ENCODE measurements at places on chromosomes 2 and 18. TPM values are rescaled to one million over a fixed set of nuclear protein-coding genes. Genes with fewer than 3 reads are reported as not detected.

- no peak for DNase-seq
These were observed 23.7 kb upstream of the PTPN4 start for GRCh38 chr2:119736021-119736420.

DNA sequence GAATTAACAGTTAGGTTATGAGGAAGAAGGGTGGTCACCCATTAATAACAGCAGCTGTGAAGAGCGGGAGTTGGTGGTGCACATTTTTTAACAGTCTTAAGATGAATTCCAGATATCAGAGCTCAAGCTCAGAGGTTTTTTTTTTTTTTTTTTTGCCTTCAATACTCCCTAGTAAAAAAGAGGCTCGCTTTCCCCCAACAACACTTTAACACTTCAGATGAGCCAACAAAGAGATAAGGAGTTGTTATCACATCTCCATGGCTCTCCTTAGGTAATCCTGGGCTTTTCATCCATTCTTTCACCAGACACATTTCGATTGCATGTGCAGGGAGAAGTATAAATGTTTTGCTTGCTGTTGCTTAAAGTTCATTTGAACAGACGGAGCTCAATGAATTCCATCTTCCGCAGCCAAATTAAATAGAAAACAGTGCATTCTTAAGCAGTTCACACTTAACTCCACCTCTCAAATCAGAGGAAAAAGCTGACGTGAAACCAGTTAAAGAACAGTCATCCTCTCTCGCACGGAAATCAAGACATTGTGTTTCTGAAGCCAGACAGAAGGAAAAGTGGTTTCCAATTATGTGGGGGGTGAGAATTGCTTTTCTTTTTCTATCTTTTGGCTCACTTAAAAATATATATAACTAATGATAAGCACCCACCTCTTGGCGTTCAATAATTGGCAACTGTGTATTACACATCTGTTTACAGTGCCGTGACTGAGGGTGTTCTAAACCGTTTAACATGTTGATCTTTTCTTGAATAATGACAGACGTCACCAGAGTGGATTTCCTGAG is 118.2 kb downstream of the ZNF521 start:
- no peak for DNase-seq

DNA sequence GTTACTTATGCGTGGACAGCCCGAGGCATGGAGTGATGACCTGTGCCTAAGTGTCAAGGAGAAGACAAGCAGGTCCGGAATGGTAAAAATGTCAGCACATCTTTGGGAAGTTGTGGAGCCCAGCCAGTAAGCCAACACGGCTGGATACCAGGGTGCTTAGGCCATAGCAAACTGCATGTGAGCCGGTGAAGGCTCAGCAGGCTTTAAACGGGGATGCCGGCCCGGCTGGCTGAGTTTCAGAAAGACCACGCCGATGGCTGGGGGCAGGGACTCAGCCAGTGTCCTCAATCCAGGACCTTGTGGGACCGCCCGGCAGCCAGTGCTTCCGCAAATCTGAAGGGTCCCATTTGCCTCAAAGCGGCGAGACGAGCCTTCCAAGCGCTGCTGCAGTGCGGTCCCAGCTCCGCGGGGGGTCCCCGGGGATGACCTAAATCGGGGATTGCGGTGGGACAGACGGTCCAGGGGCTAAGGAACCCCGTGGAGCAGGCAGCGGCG is 946 bp upstream of the AGAP1 start:
- DNase-seq, result peak; percentile 57

DNA sequence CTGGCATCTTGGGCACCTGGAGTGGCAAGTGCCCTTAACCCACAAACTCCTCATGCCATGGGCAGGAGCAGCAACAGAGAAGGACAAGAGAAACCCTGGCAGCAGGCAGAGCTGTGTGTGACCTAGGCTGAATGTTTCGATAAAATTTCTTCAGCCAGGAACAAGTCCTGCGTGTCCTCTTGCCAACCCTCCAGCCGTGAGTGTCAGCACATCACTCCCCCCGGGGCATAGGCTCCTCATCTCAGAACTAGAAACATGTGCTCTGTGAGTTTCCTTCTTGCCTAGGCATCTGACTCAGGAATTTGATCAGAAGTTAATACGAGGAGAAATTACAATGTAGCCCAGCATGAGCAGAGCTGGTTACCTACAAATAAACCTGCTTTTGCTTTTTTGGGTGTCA is 2.2 kb downstream of the ABCG8 start:
- no peak for DNase-seq

DNA sequence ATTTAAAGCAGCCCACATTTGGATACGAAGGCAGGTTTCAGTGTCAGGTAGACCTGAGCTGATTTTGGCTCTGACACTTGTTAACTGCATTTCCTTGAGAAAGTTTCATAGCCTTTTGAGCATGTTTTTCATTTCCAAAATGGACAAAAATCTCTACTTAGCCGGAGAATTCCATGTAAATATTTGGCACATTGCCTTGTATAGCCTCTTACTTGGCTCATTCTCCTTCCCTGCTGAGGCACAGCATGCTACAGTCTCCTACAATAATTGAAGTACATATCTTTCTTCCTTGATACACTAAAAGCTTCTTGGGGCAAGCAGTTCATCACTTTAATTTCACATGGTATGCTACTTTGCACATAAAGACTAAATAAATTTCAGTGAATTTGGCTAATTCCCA is 772.2 kb upstream of the CHAC2 start:
- no peak for DNase-seq

DNA sequence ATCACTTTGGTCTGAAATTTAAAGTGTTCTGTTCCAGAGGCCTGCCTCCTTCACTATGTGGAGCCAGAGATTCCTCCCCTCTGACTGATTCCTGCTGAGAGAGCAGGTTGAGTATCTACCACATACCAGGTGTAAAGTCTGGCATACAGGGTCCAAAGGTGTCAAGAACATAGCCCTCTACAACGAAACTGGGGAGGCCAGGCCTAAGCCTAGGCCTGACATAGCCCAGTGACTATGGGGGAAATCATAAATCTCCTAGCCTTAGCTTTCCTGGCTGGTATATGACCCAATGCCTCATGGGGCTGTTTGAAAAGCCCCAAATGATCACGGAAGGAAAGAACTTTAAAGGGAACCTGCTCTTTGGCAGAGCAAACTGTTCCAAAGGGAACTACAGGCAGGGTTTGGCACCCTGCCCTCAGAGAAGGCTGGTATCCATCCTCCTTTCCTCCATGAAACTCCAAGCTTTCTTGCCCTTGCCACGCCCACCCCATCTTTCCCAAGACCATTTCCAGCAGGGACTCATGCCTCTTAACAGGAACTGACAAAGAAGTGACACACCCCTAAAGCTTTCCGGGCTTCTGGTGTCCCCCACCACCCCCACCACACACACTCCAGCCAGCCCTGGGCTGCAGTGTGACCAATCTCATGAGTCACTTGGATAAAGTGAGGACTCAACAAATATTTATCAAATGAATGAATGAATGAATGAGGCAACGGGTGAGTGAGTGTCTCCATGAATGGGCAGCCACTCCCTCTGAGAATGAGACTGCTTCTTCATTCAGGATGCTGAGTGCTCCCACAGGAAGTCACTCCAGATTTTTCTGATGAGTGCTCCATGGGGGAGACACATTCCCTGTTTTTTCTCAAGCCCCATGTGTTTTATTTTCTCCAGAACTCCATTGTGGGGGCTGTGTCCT is 114.5 kb upstream of the STPG4 start:
- DNase-seq, result peak; percentile 71

The SGPP2 gene
- 31.3 TPM for total RNA-seq

GRCh38 chr2:101698014-101698843 is 722 bp downstream of the MAP4K4 start:
- peak; percentile 33 for DNase-seq

GRCh38 chr2:111186121-111186715 is 65.5 kb downstream of the BCL2L11 start:
- DNase-seq, result peak; percentile 50

DNA sequence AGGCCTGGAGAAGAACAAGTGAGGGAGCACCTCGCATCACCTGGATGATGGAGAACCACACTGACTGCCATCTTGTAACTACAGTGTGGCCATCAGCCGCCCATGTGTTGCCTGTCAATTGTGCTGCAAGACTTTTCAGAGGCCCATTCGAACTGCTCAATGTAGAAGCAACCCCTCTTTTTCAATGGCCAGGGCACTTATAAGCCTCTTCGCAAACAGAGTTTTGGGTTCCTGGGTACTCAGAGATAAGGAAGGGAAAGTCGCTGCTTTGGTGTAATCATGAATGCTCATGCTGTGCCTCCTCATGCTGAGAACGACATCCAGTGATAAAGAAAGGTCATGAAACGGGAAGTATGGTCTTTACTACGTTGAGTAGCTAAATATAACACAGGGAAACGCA is 143.9 kb upstream of the SLC39A10 start:
- no peak for DNase-seq

GRCh38 chr2:179447839-179448447 is 183.3 kb upstream of the SESTD1 start:
- no peak for DNase-seq

DNA sequence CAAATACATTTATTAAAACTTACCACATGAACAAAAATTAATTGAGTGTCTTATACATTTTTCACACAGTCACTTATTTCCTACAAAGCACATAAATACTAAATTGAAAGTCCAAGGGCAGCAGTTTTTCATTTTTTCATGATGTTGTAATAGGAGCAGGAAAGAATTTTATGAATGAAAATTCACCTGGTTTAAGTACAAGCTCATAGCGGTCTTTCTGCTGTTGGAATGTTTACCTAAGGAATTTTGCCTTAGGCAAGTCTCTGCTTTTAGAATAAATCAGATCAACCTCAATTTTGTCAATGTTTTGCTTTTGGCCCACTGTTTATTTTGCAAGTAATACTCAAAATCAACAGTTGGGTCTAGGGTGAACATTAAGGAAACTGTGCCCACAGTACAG is 40.0 kb downstream of the ETAA1 start:
- DNase-seq, result no peak

The XDH gene
- 75.4 TPM for total RNA-seq

DNA sequence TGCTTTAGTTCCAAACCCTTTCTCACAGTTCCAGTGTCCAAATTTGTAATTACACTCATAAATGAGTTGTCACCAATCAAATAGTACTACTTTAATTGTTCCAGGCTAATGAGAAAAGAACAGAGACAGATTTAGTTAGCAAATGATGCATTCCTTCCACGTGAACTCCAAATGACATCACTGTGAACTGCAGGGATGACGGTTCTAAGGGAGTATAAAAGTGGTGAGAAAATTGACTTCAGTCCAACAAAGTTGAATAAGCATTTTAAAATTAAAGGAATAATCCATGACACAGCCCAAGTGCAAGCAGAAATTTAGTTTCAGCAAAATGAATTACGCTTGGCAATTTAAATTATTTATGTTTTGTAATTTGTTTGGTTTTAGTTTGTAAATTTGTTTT is 102.0 kb upstream of the LRATD1 start:
- no peak for DNase-seq

The POTEJ gene
- not detected for total RNA-seq

The UGT1A10 gene
- total RNA-seq, result 43.9 TPM

DNA sequence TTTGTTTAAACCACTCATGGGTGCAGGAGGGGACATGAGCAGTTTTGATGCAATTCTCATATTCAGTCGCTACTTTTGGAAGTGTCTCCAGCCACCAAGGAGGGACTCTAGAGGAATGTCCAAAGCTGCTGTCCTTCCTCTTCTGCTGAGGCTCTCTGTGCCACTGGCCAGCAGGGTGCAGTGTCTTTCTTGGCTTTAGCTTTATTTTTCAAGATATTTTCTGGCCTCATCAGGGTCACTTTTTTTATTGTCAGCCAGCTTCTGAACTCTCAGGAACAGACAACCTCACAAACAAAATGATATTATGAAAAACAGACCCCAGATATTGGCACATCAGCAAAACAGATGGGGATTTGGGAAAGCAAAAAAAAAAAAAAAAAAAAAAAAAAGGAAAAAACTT is 289.3 kb upstream of the ZSWIM2 start:
- DNase-seq, result peak; percentile 34

The UBXN2A gene
- total RNA-seq, result 13.1 TPM

DNA sequence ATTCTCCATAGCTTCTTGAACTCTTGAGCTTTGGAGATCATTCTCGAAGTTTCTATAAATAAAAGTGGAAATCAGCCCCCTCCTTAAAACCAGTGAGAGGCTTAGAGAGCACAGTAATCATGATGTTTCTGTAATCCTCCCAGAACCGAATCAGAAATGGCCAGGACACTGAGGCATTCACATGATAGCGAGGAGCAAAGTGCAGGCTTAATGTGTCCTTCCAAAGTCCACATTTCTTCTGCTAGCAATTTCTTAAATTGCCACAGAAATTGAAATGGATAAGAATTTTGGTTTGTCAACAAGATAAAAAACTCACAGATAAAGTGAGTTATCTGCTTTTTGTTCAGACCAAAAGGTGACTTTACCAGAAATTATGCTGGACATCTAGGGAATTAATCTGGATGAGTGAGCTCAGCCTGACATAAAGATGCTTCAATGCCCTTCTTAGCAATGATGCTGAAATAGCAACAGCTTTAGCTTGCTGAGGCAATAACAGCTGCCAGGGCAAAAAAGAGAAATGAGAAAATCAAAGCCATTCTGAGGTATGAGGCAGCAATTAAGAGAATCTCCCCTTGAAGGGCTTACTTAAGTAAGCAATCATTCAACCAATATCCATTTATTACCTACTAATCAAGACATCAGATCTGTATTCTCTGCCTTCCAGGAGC is 82.4 kb upstream of the PHLPP1 start:
- DNase-seq, result no peak

- DNase-seq, result no peak
These were observed 42.5 kb downstream of the ALK start for GRCh38 chr2:29878898-29879297.

DNA sequence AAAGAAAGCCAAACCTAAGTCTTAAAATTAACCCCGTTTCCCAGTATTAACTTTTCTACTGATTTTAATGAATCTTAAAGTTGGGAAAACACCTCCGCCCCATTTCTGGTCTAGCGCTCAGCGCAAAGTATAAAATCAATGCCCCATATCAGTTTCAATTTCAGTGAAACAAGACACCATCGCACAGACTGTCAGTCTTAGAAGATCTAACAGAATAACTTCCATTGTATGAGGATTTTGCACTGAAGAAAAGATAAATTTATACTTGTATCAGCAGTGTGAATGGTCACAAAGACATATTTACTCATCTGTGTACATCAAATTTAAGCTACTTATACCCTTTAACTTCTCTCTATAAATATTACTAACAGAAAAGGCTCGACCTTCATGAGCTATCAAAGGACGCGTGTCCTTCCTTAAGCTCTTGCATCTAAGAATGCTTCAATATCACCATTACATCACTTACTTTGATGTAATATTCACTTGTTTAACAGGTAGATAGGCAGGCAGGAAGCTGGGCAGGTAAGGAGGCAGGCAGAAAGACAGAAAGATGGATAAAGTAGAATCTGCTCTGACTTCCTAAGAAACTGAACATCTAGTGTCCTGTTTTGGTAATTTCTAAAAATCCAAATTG is 183.0 kb downstream of the TCF4 start:
- no peak for DNase-seq

Data from mucosa of descending colon (tissue), 3 donors.